Glomerular endothelial cell (primary cell): ENCODE measurements at places on chromosomes 16 and 17.

GRCh38 chr17:45371414-45372324 is 54.8 kb upstream of the MAP3K14 start:
- DNase-seq: peak; percentile 56

DNA sequence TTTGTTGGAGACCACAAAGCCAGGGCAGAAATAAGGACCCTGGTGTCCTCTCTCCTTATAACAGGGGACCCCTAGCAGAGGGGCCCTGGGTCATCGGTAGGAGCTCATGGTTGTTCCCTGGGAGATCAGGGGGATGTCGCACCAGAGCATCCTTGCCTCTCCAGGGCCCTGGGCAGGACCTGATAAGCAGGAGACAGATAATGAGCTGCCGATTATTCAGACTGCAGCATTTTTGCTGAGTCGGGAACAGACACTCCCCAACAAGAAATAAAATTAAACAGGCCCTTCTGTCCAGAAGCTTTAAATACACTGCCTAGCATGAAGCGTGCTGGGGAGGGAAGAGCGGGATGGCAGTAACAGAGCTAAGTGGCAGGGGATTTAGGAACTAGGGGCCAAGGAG is 15.4 kb upstream of the GFAP start:
- DNase-seq: no peak

- DNase-seq: no peak
These were observed 2.9 kb upstream of the YPEL2 start for GRCh38 chr17:59328601-59329000.

DNA sequence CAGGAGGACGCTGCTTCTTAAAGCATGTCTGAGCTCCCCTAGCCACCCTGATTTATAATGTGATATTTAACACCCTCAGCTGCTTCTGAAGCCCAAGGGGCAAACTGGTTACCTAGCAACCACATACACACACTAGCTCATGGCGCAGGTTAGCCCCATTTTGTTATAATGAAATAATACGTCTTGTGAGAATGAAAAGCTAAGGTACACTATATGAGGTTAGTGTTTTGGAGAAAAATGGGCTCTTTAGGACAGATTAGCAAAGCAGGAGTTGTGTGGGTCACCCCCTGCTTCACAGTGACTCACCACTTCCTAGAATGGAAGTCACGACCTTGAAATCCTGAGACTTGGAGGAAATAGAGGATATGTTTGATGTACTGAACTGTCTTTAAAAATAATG is 404.8 kb upstream of the HSBP1 start:
- DNase-seq: peak; percentile 27

DNA sequence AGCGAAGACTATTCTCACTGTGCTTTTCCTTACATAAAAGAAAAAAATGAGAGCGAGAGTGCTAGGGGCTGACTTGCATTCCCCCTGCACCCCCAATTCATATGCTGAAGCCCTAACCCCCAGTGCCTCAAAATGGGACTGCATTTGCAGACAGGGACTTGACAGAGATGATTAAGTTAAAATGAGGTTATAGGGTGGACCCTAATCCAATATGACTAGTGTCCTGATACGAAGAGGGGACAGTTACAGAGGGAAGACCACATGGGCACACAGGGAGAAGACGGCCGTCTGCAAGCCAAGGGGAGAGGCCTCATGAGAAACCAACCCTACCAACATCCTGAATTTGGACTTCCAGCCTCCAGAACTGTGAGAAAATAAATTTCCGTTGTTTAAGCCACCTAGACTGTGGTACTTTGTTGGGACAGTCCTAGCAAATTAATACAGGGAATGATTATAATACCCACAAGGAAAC is 1.6 kb upstream of the TMEM220 start:
- no peak for DNase-seq

DNA sequence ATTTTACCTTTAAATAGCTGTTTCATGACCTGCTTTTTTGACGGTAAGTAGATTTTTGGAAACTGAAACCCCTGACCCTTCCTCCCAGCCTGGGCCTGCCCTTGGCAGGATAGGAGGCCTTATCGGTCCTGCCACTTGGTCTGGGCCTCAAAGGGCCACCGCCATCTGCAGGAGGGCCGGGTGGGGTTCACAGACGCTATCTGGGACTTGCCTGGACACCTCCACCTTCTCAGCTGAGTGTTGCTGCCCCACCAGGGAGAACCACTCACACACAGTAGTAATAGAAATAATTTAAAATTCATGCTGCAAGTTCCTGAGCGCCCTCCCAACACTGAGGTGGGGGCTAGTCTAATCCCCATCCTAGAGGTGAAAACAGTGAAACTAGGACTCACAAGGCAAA is 4.6 kb upstream of the NPRL3 start:
- DNase-seq: no peak

- no peak for DNase-seq
These were observed 19.3 kb upstream of the ARHGAP44 start for GRCh38 chr17:12769981-12770380.

- no peak for DNase-seq
These were observed 1.1 kb upstream of the LSM12 start for GRCh38 chr17:44067545-44067940.

GRCh38 chr16:797120-797420 is 3.5 kb downstream of the GNG13 start:
- DNase-seq: no peak

DNA sequence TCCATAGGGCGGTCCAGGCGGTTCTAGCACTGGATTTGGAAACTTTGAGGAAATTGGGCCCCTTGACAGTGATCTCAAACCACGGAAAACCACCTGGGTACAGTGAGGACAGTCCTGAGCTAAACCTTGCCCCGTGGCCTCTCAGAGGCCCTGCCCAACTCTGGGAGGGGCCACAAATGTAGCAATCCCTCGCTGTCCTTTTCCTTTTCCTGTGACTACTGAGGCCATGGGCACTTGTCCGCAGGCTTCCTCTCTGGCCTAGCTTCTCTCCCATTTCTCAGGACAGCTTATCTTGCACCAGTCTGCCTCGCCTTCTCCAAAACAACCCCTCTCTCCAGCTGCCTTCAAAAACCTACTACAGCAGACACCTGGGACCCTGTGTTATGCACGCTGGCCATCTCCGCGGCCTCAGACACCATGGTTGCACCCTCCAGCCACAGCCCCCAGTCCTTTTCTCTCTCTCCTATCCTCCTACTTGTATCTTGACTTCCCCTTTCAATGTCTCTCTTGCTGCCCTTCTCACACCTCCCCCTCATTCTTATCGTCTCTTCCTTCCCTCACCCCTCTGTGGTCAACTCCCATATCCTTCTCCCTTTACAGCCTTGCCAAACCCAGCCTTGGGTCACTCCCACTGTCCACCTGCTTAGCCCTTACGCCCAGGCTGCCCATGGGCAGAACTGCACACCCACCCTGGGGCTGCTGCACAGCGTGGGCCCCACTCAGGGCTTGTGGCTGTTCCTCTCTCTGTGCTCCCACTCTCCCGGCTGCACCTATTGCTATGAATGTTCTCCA is 7.6 kb downstream of the SCPEP1 start:
- DNase-seq: no peak

GRCh38 chr17:8831234-8831849 is 32.2 kb upstream of the MFSD6L start:
- DNase-seq: no peak

DNA sequence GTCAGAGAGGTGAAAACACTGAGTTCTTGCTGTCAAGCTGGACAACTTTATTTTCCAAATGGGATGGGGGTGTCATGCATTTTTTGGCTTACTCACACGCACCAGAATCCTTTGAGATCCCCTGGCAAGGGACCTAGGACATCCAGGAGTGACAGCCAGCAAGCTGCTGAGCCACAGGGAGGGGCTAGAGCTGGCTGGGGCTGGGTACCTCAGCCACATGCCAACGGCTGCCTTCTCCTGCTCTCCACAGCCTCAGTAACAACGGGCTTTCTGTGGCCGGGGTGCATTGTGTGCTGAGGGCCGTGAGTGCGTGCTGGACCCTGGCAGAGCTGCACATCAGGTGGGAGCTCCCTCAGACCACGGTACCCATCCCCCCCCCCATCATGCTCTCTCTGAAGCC is 47.6 kb downstream of the NLRC5 start:
- no peak for DNase-seq

DNA sequence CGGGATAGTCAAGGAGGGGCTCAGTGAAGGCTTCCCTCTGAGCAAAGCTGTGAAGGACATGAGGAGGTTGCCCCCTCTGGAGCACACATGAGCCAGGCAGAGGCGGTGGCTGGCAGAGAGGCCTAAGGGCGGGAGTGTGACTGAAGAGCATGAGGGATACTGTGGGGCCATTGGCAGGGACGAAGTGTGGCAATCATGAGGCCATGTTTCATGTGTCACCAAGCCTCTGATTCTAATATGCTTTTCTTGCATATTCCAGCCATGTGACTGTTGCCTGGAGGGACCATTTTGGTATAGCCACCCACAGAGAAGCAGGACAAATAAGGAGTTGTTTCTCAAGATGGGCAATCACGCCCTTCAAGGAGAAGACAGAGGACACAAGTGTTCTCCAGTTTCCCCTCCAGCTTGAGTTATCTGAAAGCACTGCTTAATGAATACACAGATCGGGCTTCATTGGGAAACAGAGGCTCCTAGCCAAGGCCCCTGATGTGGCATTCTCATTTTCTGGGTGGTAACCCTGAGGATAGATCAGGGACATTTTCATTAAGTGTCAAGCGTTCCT is 68.0 kb downstream of the AKAP1 start:
- no peak for DNase-seq

DNA sequence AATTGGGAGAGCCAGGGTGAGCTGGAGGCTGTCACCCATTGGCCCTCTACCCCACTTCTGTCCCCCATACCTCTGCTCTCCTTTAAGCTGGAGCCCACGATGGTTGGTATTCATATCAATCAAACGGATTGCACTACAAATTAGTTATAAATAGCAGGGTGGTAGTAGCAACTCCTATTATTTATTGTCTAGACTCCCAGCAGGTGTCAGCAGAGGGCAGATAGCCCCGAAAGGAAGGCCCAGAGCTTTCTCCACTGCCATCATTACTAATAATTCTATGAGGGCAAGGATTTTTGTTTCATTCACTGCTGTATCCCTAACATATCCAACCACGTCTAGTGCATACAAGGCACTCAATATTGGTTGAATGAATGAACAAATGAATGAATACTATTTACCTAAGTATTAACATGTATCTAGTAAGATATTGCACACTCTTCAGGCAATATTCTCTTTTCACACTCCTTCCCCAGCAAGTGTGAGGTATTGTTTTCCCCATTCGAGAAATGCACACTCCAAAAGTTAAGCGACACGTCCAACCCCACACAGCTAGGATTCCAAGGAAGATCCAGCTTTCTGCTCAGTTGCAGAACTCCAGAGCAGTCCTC is 6.3 kb downstream of the C17orf50 start:
- no peak for DNase-seq

DNA sequence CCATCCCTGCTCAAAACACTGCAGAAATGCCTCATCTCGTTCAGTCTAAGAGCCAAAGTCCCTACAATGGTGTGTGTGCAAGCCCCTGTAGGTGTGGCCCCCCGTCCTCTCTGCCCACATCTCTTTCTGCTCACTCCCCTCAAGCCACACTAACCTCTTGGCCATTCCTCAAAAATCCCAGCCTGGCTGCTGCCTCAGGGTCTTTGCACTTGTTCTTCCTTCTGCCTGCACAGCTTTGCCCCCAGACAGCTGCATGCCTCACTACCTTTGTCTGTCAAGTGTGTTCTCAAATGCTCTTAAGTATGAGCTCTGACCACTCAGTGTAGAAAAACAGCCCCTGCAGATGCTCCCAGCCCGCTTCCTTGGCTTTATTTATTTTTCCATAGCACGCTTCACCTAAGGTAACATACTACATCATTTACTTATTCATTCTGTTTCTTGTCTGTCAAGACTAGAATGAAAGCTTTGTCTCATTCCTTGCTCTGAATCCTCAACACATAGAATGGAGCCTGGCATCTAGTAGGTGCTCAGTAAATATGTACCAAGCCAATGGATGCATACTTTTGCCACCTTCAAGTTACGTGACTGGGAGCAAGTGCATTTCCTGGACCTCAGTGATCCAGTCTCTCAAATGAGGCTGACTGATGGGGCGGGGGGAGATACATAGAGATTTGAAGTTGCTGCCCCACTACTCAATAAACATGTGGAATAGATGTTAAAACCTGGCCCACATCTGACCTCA is 38.1 kb downstream of the RAI1 start:
- no peak for DNase-seq
